Epithelial cell of umbilical artery (primary cell): ENCODE measurements at places on chromosomes 1 and 21. TPM values are rescaled to one million over a fixed set of nuclear protein-coding genes. Genes with fewer than 3 reads are reported as not detected.

The PIGR gene
- total RNA-seq, result not detected in 2 replicates

The TFF1 gene
- total RNA-seq, result not detected in 2 replicates

The RAVER2 gene
- total RNA-seq, result 7.5 and 8.7 TPM in 2 replicates

The RIMS3 gene
- total RNA-seq, result 0.15 and 0.32 TPM in 2 replicates

The ARHGAP30 gene
- total RNA-seq, result not detected in 2 replicates

The S100A1 gene
- not detected in 2 replicates for total RNA-seq

The GPR25 gene
- not detected in 2 replicates for total RNA-seq

The OR2AK2 gene
- total RNA-seq, result not detected in 2 replicates

The PRDX6 gene
- total RNA-seq, result 194 and 260 TPM in 2 replicates

The MYCL gene
- total RNA-seq, result 1.4 and 2.3 TPM in 2 replicates

The ZNHIT6 gene
- total RNA-seq, result 9.1 and 16.4 TPM in 2 replicates

The LENEP gene
- 0.76 TPM in 1 of 2 replicates, not detected in the other for total RNA-seq

The CTSK gene
- 1.9 and 8.7 TPM in 2 replicates for total RNA-seq

The OR2T11 gene
- total RNA-seq, result not detected in 2 replicates

The HCRTR1 gene
- total RNA-seq, result under 0.01 and 1.1 TPM in 2 replicates

The ATP1A2 gene
- not detected in 2 replicates for total RNA-seq

The MSH4 gene
- under 0.01 and 0.46 TPM in 2 replicates for total RNA-seq

The HIVEP3 gene
- total RNA-seq, result 0.61 and 1.6 TPM in 2 replicates

The CLCA1 gene
- not detected in 2 replicates for total RNA-seq

The FCRLA gene
- not detected in 2 replicates for total RNA-seq

The HSD3B1 gene
- total RNA-seq, result not detected in 2 replicates

The PYHIN1 gene
- not detected in 2 replicates for total RNA-seq

The SLAMF7 gene
- total RNA-seq, result not detected in 2 replicates

The CELA2B gene
- total RNA-seq, result not detected in 2 replicates

The NDUFS2 gene
- total RNA-seq, result 206 and 233 TPM in 2 replicates

The TNFRSF8 gene
- total RNA-seq, result under 0.01 and 0.46 TPM in 2 replicates

The PLPPR5 gene
- under 0.01 TPM in 1 of 2 replicates, not detected in the other for total RNA-seq

The RERE gene
- 25.2 and 38.3 TPM in 2 replicates for total RNA-seq

The CCDC28B gene
- total RNA-seq, result 16.7 and 25.3 TPM in 2 replicates

The TNFRSF1B gene
- 20.8 and 33.0 TPM in 2 replicates for total RNA-seq

The AZIN2 gene
- total RNA-seq, result 0.46 and 1.9 TPM in 2 replicates

The VHLL gene
- not detected in 2 replicates for total RNA-seq

The DENND1B gene
- 4.7 and 5.8 TPM in 2 replicates for total RNA-seq
